RPMI7951 (cell line): ENCODE measurements at places on chromosomes 4 and X. TPM values are rescaled to one million over a fixed set of nuclear protein-coding genes. Genes with fewer than 3 reads are reported as not detected.

Gene SMIM43
- total RNA-seq, result not detected in 2 replicates

Gene RPS6KA6
- total RNA-seq, result not detected in 2 replicates

Gene NDUFB11
- total RNA-seq, result 172 and 213 TPM in 2 replicates

Gene SSX3
- not detected in 2 replicates for total RNA-seq

Gene PPP1R2C
- not detected in 2 replicates for total RNA-seq

Gene FREM3
- not detected in 2 replicates for total RNA-seq

Gene HS3ST1
- total RNA-seq, result under 0.01 TPM in 1 of 2 replicates, not detected in the other

Gene MTHFD2L
- total RNA-seq, result 11.9 and 12.1 TPM in 2 replicates

Gene APLN
- 0.98 and 1.2 TPM in 2 replicates for total RNA-seq

Gene ZFP42
- total RNA-seq, result 0.24 TPM in 1 of 2 replicates, not detected in the other

Gene ZCCHC12
- total RNA-seq, result not detected in 2 replicates

Gene MID1
- 16.0 and 16.6 TPM in 2 replicates for total RNA-seq

Gene C4orf36
- total RNA-seq, result not detected in 2 replicates

Gene OCRL
- total RNA-seq, result 8.5 and 10.0 TPM in 2 replicates

Gene HOPX
- total RNA-seq, result not detected in 2 replicates

Gene CXCL11
- total RNA-seq, result 0.10 and 0.36 TPM in 2 replicates

Gene PDHA2
- total RNA-seq, result not detected in 2 replicates

Gene DDX53
- total RNA-seq, result not detected in 2 replicates

Gene DRD5
- not detected in 2 replicates for total RNA-seq

Gene GATA1
- not detected in 2 replicates for total RNA-seq

DNA sequence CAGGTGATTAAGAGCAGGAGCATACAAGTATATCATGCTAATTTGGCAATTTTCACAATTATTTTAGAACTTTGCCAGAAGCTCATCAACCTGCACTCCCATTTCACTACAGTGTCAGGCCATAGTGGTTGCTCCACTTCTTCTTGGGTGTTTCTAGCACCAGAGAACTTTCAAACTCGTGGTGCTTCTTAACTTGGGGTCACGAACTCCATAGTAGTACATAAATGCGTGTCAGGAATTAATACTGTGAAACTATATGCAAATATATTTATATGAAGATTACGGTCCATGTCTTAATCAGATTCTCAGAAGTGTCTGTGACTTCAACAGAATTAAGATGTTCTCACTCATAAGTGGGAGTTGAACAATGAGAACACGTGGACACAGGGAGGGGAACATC, 254.3 kb upstream of the BMP3 start:
- no peak for DNase-seq

GRCh38 chrX:116272861-116273260, 102.3 kb downstream of the AGTR2 start:
- DNase-seq, result no peak

- DNase-seq, result no peak
Measured at GRCh38 chr4:11155208-11155867, 273.4 kb downstream of the HS3ST1 start.

GRCh38 chr4:108954880-108955279, 192.0 kb upstream of the ETNPPL start:
- no peak for DNase-seq

DNA sequence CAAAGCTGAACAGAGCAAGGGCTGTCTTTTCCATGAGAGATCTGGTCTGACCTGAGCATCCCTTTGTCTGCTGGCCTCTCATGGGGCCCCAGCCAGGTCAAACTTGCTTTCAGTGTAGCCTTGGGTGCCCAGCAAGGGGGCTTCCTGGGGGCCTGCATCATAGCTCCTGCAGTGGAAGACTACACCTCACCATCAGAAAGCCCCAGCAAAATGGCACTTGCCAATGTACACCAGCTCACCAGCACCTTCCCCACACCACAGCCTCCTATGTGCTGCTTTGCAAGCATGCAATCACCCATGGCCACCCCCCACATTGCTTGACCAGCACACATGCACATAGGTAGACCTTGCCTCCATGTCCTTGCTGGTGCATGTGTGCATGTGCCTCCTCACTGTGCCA, 1478.1 kb downstream of the FSTL5 start:
- DNase-seq, result no peak

DNA sequence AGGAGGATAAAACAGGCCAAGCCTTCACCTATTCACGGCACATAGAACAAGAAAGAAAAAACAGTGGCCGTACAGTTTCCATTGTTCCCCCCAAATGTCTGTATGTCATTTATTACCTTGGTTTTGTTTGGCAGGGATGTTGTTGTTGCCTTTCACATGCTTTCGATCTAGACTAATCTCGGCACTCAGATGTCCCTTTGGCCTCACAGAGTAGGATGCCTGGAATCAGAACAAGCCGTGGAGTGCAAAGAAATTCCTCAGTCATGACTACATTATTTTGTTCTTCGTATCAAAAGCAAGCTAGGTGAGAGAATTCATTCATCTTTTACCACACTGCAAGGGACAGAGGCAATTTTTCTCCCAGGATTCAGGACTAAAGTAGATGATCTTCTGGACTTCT, 106.9 kb downstream of the SMIM20 start:
- DNase-seq, result peak; percentile 45

DNA sequence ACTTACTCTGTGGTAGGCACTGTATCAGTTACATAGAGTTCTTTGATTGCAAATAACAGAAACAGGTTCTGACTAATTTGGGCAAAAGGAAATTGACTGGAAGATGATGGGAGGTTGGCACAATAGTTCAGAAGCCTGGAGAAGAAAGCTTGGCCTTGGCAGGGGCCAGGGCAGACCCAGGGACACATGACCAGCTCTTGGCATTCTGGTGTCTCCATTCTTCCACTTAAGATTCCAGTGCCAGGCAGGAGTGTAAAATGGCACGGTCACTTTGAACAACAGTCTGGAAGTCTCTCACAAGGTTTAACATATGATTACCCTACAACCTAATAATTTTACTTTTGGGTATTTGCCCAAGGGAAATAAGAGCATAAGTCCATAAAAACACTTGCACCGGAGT, 175.9 kb downstream of the BCOR start:
- DNase-seq, result no peak

DNA sequence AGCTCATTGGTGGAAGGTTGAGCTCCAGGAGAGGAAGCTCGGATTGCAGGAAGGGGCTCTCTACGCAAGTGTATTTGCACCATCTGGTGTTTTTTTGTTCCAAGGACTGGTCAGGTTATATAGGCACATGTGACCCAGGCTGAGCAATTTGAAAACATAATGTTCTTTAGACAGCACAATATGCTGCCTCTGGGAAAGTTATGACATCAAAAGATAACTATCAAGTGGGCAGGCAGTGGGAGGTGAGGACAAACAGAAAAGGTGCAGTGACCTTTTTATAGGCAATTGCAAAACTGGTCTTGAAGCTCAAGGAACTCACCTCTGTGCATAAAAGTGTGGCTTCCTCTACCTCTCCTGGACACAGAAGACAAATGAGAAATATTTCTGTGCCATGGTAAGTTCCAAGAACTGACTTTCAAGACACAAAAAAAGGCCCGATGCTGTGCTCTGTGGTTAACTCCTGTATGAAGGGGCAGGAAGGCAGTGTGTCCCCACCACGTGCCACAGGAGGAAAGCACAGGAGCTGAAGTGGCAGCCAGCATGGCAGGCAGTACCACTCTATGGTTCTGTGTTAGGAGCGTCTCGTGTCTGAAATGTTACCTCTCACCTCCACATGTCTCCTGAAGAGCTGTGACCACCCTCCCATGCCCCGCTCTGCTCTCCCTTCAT, 128.6 kb downstream of the SHROOM3 start:
- DNase-seq, result no peak

GRCh38 chr4:3220476-3221183, 28.3 kb upstream of the MSANTD1 start:
- no peak for DNase-seq

DNA sequence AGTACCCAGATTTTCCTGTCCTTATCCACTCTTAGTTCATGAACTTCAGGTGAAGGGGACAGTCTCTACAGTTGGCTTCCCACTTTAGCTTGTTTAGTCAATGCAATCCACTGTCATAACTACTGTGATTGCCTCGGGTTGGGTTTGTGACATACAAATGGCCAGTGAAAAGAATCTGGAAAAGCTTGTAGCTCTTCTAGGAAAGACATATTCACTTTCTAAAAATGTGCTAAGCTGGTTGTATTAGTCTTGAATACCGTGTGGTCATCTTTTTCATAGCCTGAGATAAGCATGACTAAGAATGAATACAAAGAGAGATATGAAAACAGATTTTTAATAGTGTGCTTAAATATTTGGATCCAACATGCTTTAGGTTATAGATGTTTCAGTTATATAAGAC, 1443.5 kb upstream of the IGFBP7 start:
- no peak for DNase-seq

- peak; percentile 65 for DNase-seq
Measured at GRCh38 chr4:1899149-1900086, 28.2 kb downstream of the NSD2 start.

DNA sequence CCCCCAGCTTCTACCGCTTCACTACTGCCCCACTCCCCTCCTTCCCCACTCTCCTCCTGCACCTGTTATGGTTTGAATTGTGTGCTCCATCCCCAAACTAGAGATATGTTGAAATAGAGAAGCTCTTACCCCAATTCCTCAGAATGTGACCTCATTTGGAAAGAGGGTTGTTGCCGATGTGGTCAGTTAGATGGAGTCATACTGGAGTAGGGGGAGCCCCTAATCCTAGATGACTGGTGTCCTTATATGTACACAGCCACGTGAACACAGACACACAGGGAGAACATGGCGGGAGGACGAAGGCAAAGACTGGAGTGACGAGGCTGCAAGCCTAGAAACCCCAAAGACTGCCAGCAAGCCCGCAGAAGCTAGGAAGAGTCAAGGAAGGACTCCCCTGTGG, 84.3 kb downstream of the FHDC1 start:
- DNase-seq, result no peak

- DNase-seq, result no peak
Measured at GRCh38 chr4:164753873-164754488, at the start of gene SMIM31. Gene SMIM31 (plus strand): TSS chr4:164754131. CDS start chr4:164770444, 16,313 bp downstream.

DNA sequence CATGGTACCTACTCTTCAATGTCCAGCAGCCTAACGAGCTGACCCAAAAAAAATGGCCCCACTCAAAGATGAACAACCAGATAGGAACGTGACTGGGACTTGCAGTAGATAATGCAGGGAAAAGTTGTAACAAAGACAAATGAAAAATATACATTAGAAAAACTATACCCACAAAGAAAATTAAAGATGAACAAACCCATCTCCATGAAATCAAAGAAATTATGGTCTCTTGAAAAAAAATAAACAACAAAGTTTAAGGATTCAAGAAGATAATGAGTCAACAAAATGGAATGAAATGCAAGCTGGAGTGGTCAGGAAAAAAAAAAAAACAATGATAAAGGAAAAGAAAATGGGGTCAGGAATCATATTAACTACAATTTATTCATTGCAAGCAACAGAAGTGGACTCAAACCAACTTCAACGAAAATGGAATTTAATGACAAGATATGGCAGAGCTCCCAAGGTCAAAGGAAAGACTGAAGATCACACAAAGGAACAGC, 309.8 kb upstream of the GALNT7 start:
- no peak for DNase-seq

- peak; percentile 49 for DNase-seq
Measured at GRCh38 chrX:106897259-106897658, 5.9 kb downstream of the RIPPLY1 start.

GRCh38 chr4:2733844-2734574, 22.1 kb downstream of the TNIP2 start:
- no peak for DNase-seq

- peak; percentile 31 for DNase-seq
Measured at GRCh38 chrX:72609313-72609712, 36.7 kb upstream of the HDAC8 start.

DNA sequence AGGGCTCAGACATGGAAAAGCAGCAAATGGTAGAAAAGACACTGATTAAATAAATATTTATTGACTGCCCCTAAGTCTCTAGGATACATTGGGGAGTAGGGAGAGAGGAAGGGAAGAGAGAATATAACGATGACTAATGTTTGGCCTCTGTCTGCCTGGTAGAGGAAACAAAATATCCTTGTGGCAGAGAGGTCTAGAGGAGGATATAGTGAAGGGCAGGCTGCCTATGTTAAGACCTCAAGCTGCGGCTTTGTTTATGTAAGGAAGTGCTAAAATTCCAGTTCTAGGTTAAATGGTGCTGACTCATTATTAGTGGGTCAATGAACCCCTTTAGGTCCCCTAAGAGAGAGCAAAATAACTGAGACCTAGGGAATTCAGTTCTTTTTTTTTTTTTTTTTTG, 427.3 kb upstream of the FTHL17 start:
- DNase-seq, result peak; percentile 62

DNA sequence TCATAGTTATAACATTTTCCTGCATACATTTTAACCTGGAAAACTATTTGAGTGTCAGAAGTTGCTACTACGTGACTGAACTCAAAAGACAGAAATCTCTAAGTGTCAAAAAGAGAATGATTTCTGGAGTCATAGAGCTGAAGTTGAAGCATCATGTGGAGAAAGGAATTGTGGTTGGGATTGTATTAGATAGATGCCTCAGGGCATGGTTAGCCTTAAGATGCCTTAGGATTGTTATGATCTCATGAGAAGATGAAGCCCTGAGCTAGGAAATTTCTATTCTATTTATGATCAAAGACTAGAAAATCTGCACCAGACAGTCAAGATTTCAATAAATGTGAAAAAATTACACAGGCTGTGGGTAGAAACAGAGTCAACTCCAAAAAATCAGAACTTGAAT, 20.2 kb downstream of the EPGN start:
- peak; percentile 82 for DNase-seq

DNA sequence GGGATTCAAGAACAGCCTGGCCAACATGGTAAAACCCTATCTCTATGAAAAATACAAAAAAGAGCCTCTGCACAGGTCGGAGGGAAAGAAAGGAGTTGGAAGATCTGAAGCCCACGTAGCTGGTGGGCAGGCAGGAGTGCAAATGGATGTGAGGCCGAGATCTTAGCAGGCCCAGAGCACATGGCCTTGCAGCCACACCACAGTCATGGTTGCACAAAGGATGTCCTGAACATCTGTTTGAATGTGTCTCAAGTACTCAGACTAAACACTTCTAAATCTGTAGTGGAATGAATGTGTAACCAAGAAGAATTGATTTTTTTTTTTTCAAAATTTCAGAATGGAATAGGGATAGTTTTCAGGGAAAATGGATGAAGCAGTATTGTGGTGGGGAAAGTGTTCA, 10.8 kb downstream of the CA5B start:
- DNase-seq, result no peak

- DNase-seq, result no peak
Measured at GRCh38 chr4:89788206-89789072, 48.5 kb downstream of the SNCA start.

DNA sequence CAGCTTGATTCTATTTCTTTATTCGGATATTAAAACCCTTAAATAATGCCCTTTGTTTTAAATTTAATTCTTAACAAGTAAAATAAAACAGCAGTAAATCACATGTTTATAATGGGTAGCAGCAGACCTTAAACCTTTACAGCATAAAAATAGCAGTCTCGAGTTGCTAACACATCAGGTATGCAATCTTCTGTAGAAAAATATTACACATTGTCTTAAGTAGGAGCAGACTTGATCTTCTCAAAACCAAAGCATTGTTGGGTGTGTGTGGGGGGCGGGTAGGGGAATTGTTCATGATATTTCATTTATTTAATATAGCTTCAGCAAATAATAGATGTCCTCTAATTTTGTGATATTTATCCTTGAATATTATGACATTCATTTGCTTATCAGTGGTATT, 331.4 kb downstream of the PCDH7 start:
- DNase-seq, result no peak
